Kidney tubule cell (primary cell): ENCODE measurements at places on chromosomes 1 and 21.

- DNase-seq, result peak; percentile 81
Observed at GRCh38 chr1:217562229-217562878, 68.5 kb downstream of the GPATCH2 start.

DNA sequence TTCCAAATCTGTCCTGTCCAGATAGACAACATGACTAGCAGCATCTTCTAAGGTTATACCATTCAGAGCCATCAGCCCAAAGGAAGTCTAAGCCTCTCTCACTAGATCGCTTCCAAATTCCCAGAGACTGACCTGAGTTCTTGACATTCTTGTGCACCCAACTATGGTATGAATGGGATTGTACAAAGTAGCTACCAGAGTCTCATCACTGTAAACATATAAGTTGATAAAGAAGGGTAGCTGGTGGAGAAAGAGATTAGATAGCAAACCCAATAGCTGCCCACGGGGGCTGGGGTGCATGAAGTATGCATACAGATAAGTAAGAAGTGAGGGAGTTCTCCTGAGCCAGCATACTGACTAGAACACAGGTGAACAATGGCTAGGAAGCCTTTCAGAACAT is 180.0 kb downstream of the PLPP3 start:
- DNase-seq, result peak; percentile 59

DNA sequence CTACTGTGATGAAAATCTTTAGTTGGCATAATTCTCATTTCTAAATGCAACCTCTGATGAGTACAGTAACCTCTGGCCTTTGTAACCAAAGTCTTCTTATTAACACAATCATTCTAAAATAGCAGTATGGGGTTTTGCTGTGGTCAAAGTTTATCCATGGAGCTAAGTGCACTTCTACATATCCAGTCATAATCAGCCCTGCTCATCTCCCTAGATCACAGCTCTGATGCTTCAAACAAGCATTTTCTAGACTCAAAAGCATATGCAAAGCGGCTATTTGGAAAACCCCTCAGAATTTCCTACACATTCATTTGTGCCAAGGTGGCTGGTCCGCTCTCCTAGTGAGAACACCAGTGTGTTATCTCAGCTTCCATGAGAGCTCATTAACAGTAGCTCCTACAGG is 418.6 kb downstream of the MRPL39 start:
- no peak for DNase-seq

DNA sequence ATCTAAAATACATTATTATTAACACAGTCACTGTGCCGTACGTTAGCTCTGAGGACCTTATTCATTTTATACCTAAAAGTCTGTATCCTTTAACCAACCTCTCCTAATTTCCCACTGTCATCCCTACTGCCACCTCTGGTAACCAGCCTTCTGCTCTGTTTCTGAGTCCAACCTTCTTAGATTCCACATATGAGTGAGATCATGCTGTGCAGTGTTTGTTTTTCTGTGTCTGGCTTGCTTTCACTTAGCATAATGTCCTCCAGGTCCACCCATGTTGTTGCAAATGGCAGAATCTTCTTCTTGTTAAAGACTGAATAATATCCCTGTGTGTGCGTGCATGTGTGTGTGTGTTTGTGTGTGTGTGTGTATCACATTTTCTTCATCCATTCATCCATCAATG is 64.2 kb downstream of the ETS2 start:
- DNase-seq, result peak; percentile 13

- no peak for DNase-seq
Observed at GRCh38 chr1:11395616-11396015, 83.3 kb upstream of the DISP3 start.

DNA sequence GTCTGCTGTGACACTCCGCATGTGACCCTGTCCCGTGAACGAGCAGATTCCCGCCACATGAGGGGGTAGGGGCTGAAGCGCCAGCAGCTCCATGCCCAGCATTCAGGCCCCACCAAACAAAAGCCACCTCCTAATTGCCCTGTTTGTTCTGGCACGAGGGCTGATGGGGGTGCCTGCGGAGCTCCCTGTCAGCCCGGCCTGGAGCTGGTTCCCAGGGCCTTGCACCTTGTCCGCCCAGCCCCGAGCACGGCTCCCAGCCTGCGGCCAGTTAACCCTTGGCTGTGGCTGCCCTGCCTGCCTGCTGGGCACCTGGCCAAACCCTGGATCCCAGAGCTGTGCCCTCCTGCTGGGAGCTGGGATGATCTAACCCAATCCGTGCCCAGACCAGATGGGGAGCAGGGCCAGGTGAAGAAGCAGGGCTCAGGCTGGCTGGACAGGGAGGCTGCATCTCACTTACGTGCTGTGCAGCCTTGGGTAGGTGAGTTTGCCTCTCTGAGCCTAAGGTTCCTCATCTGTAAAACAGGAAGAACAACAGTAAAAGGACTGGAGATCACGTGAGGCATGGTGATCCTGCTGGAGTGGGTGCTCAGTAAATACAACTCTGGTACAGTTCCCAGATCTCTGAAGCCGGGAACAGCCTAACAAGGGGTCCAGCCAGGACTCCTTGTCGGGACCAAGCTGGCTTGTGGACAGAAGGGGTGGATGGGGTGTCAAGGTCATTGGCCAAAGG is 110.9 kb upstream of the IFFO2 start:
- DNase-seq, result peak; percentile 80

DNA sequence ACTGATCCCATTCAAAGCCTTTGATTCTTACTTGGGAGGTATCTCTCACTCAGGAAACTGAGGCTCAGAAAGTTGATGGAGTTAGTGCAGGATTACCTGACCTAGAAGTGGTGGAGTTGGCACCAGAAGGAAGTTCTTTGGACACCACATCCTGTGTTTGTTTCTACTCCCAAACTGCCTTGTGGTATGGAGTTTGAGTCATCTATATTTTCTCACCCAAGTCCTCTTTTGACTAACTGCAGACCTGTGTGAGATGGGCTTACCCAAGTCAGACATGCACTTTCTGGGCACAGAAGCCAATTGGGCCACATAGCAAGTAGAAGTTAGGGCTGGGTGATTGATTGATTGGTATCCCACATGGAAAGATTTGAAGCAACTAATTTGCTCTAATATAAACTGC is 36.1 kb downstream of the FGGY start:
- DNase-seq, result peak; percentile 76

GRCh38 chr1:95247607-95248006 is 13.6 kb downstream of the RWDD3 start:
- DNase-seq, result no peak

DNA sequence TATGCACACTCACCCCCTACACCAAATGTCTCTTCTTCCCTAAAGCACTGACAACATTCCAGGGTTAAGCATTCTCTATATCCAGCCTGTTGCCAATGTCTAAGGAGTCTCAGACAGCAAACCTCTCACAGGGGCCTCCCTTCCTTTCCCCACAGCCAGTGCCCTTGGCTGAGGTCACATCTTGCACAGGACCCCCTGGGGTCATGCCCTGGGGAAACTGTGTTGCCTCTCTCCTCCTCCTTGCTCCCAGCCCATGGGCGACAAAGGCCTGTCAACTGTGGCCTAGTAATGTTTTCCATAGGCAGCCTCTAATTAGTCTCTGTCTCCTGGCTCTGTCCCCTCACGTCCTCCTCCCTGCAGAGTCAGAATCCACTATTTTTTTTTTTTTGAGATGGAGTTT is 54.6 kb downstream of the NENF start:
- no peak for DNase-seq

DNA sequence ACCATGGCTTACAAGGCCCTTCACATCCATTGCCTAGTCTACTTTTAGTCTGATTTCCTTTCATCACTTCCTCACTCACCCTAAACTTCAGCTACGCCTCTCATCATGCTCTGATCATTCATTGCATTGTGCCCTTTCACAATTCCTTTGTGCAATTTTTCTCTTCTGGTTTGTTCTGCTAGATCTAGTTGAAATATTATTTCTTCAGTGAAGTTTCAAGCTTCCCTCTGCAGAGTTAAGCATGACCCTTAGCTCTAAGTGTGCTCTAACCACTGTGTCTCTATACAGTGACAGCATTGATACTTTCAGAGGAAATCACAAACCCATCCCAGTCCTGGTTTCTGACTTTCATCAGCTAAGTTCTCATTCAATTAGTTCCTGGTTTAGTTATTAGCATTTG is 166.1 kb downstream of the PLA2G4A start:
- no peak for DNase-seq

- DNase-seq, result no peak
Observed at GRCh38 chr21:43343992-43344886, 82.7 kb downstream of the SIK1 start.

DNA sequence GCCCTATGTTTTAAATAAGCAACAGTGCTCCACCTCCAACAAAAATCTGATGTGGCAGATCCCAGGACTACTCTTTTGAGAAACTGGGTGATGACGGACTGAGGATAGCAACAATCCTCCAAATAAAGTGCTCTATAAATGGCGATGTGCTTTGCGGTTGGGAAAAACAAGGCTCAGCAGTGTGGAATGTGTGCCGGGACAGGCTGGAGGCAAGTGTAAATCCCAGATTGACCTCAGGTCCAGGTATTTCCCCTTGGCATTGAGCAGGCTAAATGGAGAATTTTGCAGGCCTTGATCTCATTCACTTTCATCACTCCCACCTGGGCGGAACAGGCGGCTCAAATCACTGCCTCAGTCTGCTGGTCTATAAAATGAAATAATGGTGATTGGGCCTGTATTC is 35.1 kb downstream of the LRRC42 start:
- DNase-seq, result peak; percentile 84

- peak; percentile 24 for DNase-seq
Observed at GRCh38 chr1:21175670-21176581, 771 bp downstream of the EIF4G3 start.

GRCh38 chr1:231670755-231671154 is 44.2 kb downstream of the DISC1 start:
- no peak for DNase-seq

DNA sequence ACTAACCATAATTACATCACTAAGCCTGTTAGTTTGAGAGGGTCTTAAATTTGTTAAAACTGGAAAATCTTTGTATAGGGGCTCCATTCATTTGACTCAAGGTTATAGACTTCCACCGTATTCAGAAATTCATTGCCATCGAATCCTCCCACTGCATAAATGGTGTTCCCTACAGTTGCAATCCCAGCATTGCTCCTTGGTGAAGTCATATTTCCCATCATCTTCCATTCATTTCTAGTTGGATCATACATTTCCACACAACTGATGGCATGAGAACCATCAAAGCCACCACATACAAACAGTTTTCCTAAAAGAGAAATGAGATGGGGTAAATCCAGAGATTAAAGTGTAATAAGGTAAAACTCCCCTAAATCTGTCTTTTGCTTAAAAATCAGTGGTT is 19.1 kb downstream of the IVNS1ABP start:
- no peak for DNase-seq

- no peak for DNase-seq
Observed at GRCh38 chr21:37181059-37181458, 86.1 kb downstream of the VPS26C start.

GRCh38 chr1:193537266-193538002 is 351.0 kb upstream of the B3GALT2 start:
- no peak for DNase-seq

DNA sequence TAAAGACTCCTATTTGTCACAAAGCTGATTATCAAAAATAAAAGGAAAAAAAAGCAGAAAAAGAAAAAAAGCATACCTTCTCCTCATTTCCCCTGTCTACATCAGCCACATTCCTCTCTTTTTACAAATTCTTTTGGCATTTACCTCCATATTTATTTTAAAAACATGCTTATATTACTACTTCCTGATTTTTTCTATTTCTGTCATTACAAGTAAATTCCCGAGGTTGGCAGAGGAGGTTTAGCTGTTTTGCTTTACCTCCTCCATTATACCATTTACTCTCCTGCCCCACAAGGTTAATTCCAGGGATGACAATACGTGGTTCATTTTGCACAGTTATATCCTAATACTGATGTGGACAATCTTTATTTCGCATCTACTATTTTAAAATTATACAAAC is 26.3 kb upstream of the CD34 start:
- DNase-seq, result no peak

GRCh38 chr1:196271212-196271947 is 336.9 kb downstream of the KCNT2 start:
- DNase-seq, result no peak

DNA sequence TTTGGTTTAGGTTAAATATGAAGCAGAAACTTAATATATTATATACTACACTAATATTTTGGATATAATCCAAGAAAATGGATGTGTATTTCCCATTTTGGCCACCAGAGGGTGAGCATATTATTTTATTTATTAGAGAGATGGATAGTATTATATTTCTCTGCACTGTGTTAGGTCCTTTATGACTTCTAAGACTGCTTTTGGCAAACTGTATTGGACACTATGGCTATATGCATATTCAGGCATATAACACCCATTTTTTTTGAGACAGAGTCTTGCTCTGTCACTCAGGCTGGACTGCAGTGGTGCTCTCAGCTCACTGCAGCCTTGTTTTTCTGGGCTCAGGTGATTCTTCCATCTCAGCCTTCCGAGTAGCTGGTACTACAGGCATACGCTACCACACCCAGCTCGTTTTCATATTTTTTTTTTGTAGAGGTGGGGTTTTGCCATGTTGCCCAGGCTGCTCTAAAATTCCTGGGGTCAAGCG is 17.8 kb upstream of the PGM1 start:
- DNase-seq, result peak; percentile 34

DNA sequence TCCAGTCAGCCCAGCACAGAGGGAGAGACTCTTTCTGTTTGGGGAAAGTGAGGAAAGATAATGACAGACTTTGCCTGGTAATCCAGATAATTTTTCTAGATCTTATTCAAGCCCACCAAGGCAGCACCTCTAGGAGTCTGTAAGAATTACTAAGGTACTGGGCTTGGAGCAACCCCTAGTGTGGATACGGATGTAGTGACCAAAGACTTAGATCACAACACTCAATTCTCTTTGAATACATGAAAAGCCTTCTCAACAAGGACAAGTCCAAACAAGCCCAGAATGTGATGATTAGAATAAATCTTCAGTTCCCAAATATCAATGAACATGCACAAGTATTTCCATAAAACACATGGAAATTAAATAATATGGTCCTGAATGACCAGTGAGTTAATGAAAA is 206.9 kb downstream of the MRPL39 start:
- no peak for DNase-seq

DNA sequence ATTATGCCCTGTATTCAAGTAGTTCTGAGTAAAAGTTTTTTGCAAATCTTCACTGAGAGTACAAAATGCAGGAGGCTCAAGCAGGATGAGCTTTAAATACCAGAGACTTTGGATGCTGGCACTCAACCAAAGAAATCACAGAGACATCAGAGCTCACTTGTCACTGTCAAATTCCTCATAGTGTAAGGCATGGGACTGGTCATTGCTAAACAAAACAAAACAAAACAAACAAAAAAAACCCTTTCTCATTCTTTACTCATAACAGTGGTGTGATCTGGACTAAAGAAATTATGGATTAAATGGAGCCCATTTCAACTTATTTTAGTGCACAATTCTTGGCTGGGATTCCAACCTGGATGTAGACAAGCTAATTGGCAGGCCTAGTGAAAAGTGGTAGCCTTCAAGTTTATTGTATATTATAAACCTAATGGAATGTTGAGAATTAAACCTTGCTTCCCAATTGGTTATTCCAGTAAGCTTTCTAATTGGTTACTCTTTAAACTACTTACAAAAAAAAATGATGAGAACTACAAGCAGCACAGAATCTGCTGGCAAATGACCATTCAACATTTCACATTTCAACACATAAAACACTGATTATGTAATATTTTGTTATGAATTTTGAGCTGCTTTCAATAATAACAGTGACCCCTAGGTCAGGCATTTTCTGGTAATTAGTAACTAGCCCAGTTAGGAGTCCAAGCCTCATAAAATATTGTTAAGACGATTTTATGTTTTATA is 30.6 kb upstream of the NEK7 start:
- DNase-seq, result peak; percentile 70

- no peak for DNase-seq
Observed at GRCh38 chr21:39499156-39499555, 47.4 kb downstream of the SH3BGR start.

GRCh38 chr1:94698759-94699502 is 121.2 kb upstream of the SLC44A3 start:
- peak; percentile 81 for DNase-seq
